ENCODE measurements at places on chromosomes 7 and 10. TPM values are rescaled to one million over a fixed set of nuclear protein-coding genes. Genes with fewer than 3 reads are reported as not detected.
A peak's percentile ranks its signal among the peaks of the same experiment; 100 is the strongest.

GRCh38 chr10:73876971-73877370 is 2.6 kb upstream of the CAMK2G start:
- H3K36me3 ChIP-seq, result no peaks in the 10 kb centered on the region
- DNase-seq, result no peak
- H3K27me3 ChIP-seq, result no peaks in the 10 kb centered on the region
- H3K4me3 ChIP-seq, result no peak overlapping the region

DNA sequence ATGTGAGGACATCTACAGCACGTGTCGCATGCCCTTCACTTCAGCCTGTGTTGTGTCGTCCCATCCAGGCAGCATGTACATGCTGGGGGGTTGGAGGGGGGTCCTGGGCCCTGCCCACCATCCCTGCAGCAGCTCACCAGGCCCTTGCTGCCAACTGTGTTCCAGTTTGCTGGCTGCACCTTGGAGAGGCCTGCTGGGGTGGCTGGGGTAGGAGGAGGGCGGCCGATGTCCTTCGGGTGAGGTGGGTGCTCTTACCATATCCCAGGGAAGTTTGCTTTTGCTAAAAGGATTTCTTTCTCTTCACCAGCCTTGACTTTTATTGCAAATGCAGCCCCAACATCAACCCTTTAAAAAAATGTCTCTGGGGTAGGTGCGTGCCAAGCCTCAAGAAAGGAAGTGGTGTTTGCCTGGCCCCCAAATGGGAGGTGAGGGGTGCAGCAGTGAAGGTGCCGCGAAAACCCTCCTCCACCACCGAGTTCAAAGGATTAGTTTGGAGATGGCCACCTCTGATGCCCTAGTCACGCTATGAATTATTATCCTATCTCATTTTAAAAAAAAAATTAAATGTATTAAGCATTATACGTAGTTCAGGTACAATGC is 165.8 kb upstream of the KLF6 start:
- H3K4me1 ChIP-seq, result no peaks in the 10 kb centered on the region
- no peak overlapping the region for H3K27ac ChIP-seq
- no peaks in the 10 kb centered on the region for H3K27me3 ChIP-seq
- H3K36me3 ChIP-seq, result no peaks in the 10 kb centered on the region
- no peak overlapping the region for H3K4me3 ChIP-seq

DNA sequence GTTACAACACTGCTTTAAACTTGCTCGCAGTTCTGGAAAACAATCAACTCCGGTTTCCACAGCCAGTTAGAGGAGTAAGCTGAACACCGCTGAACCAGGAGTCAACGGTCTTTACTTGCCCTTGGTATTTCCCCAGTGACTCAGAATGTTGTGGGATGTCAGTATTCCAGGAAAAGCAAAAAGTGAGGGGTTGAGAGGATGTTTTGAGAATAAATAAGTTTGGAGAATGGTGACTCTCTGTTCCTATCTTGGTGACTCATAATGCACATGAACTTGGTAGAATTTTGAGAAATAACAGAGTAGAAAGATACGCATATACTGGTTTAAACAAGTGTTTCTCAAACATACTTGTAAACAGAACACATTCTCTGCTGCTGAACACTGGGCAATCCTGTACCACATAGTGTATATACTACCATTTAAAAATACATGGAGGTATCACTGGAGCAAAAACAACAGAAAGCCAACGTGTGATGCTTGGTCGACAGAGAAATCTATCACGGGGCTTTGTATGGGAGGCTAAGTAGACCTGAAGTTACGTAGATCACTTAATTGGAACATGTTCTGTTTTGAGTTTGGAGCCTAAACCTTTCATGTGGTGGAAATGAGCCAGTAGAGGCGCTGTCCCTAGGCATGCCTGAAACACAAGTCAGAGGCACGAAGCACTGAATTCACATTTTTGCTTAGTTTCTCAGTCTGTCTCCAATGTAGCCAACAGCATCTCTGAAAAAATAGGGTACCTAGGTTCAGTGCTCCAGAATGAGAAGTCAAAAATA is 534.3 kb downstream of the PARD3 start:
- no peak overlapping the region for H3K4me3 ChIP-seq
- no peaks in the 10 kb centered on the region for H3K27me3 ChIP-seq
- no peak overlapping the region for H3K27ac ChIP-seq
- peak; percentile 96 for DNase-seq

DNA sequence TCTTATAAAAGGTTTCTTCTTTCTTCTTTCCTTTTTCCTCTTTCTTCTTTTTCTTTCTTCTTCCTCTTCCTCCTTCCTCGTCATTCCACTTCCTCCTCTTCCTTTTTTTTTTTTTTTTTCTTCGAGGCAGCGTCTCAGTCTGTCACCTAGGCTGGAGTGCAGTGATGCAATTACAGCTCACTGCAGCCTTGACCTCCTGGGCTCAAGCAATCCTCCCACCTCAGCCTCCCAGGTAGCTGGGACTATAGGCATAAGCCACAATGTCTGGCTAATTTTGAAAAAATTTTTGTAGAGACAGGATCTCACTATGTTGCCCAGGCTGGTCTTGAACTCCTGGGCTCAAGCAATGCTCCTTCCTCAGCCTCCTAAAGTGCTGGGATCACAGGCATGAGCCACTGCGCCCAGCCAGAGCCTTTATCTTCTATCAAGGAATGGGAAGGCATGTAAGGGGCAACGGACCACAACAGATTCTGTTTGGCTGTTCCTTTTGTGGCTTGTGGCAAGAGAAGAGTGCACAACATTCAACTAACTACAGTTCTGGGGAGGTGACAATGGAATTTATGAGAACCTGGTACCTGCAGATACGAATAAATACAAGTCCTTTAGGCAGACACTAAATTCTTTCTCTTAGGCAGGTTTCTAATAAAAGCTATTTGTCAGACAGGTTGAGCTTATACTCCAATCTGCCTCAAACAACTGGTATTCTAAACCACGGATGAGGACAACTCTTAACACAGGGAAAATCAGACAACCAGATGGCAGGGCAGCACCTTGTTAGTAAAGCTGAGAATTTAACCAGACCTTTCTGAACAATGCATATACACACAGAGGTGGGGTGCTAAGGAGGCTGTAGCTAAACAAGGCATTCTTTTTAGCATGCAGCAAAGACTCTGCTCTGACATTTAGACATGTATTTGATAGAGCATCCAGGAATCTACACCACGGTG is 100.3 kb downstream of the DOCK4 start:
- no peaks in the 10 kb centered on the region for H3K36me3 ChIP-seq
- no peaks in the 10 kb centered on the region for H3K4me1 ChIP-seq
- no peaks in the 10 kb centered on the region for H3K27me3 ChIP-seq
- H3K27ac ChIP-seq, result no peak overlapping the region
- no peak for DNase-seq

DNA sequence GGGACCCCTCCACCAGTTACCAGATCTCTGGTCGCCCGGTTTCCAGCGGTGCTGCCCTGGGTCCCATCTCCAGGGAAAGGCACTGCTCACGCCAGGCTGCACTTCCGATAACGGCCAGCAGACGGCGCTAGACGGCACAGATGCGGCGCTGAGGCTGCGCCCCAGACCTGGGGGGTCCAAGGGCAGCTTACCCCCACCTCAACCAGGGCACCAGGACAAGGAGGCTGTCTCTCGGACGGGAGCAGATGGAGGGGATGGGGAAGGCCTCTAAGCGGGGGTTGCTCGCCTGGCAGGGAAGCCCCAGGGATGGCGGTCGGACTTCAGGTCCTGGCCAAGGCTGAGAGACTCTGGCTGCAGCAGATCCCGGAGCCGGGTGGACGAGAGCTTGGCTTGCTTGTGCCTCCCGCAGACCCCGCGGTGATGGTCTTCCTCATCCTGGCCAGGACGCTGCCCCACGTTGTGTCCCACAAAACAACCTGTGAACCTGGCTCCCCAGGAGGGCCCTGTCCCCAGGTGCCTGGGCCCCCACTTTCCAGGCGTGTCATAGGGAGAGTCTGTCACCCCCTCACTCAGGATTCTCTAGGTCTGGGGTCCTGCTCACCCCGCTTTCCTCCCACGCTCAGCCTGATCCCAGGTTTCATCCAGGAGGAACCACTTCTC is 23.9 kb upstream of the ZNF716 start:
- no peak for DNase-seq
- no peak overlapping the region for H3K27ac ChIP-seq
- no peaks in the 10 kb centered on the region for H3K27me3 ChIP-seq
- H3K36me3 ChIP-seq, result no peaks in the 10 kb centered on the region
- no peak overlapping the region for H3K4me3 ChIP-seq
- H3K4me1 ChIP-seq, result no peaks in the 10 kb centered on the region

DNA sequence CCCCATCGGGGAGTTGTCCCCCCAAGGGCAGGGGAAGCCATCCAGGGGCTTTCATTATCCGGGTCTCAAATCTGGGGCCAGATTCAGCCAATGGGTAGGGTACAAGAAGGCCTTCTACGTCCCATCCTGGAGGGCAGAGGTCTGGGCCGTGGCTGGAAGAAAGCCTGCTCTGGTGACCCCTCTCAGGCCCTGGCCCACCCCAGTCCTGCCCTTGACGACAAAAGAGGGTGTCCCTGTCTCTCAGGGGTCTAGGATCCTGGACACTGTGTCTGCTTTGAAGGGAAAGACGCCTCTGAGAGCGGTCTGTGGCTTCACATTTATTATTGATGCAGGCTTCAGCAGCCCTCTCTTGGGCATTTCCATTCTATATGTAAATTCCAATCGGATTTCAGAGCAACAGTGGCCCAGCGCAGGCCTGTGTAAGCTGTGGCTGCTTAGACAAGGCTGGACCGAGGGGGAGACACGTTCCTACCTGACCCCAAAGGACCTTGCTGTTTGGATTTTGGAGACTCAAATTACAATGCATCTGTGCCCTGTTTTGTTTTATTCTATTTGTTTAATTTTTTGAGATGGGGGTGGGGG is 83.2 kb upstream of the BAIAP2L1 start:
- H3K27me3 ChIP-seq, result no peaks in the 10 kb centered on the region
- no peak overlapping the region for H3K27ac ChIP-seq
- DNase-seq, result no peak
- no peaks in the 10 kb centered on the region for H3K4me1 ChIP-seq
- no peaks in the 10 kb centered on the region for H3K36me3 ChIP-seq

GRCh38 chr7:100008525-100008924 is 6.9 kb upstream of the ZKSCAN1 start:
- no peak for DNase-seq
- H3K4me3 ChIP-seq, result no peak overlapping the region
- no peaks in the 10 kb centered on the region for H3K4me1 ChIP-seq
- no peak overlapping the region for H3K27ac ChIP-seq

- H3K4me1 ChIP-seq, result no peaks in the 10 kb centered on the region
- H3K4me3 ChIP-seq, result no peak overlapping the region
- DNase-seq, result no peak
Observed at GRCh38 chr7:17123020-17123419, 175.4 kb upstream of the AHR start.

- H3K27me3 ChIP-seq, result no peaks in the 10 kb centered on the region
- DNase-seq, result no peak
- peaks cover 47% of the 10 kb centered on the region for H3K4me1 ChIP-seq
- H3K27ac ChIP-seq, result peak overlapping the region; percentile 92
Observed at GRCh38 chr7:150371996-150372270, 3.3 kb downstream of the REPIN1 start.

TMEM213 gene
- polyA plus RNA-seq, result not detected

CCAR1 gene
- polyA plus RNA-seq, result 98.1 TPM

HERC4 gene
- 60.2 TPM for polyA plus RNA-seq

CYP17A1 gene
- polyA plus RNA-seq, result not detected

NPC1L1 gene
- not detected for polyA plus RNA-seq
